NCI-H2107 (cell line): ENCODE measurements at places on chromosomes 3 and 15.

- no peak for DNase-seq
These were observed 106.6 kb downstream of the SSR3 start for GRCh38 chr3:156448300-156448699.

DNA sequence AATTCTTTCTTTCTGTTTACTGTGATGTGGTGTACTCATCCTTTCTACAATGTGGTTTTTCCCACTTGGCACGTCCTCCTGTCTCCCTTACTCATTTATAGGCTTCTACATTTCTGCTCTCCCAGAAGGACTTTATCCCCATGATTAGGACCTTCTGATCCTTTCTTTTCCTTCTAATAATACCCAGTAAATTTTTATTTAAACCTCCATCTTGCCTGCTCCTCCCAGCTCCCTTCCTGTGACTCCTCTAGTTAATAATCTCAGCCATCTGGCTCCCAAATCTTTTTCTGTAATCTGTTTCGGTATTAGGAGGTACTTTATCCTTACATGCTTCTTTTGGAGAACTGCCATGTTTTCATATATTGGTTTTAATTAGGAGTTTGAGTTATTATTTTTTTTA is 11.2 kb upstream of the P2RY1 start:
- DNase-seq: no peak

DNA sequence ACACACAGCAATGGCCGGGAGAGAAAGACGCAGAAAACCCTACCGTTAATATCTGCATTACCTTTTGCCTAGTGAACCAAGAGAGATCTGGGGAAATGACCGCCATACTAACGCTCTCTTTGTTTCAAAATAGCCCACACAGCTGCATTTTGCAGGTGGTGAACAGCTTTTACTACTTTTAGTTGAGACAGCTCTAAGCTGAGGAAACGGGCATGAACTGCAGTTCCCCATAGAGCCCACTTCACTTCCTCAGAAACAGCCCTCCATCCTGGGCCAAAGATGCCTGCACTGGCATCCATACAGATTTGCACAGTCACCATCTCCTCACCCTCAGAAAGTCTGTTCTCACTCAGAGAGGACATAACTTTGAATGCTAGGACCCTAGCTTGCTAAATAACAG is 45.0 kb downstream of the ZNF860 start:
- DNase-seq: no peak

GRCh38 chr3:20121088-20121487 is 64.9 kb downstream of the SGO1 start:
- DNase-seq: no peak

DNA sequence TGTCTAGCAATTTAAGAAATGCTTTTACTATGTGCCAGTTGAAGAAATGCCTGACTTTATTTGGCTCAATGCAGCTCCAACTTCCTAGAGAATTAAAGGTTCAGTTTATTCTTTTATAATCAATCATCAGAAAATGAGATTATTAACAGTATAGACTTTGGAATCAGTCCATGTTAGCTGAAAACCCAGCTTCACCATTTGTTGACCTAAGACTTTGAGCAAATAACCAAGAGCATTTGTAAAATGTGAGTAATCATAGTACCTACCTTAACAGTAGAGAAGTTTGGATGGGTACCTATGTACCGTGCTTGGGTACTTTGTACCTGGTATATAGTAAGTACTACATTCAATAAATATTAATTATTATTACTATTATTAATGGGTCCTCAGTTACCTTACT is 105.9 kb downstream of the RARB start:
- DNase-seq: no peak

GRCh38 chr3:32706348-32707025 is 21.5 kb downstream of the CNOT10 start:
- DNase-seq: no peak

DNA sequence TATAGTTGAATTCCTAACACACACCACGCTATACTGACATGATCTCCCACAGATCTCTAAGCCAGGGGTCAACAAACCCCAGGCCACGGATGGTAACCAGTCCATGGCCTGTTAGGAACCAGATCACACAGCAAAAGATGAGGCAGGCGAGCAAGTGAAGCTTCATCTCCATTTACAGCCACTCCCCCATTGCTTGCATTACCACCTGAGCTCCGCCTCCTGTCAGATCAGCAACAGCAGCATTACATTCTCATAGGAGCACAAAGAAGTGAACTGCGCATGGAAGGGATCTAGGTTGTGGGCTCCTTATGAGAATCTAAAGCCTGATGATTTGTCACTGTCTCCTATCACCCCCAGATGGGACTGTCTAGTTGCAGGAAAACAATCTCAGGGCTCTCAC is 2.7 kb downstream of the PDCD7 start:
- no peak for DNase-seq

DNA sequence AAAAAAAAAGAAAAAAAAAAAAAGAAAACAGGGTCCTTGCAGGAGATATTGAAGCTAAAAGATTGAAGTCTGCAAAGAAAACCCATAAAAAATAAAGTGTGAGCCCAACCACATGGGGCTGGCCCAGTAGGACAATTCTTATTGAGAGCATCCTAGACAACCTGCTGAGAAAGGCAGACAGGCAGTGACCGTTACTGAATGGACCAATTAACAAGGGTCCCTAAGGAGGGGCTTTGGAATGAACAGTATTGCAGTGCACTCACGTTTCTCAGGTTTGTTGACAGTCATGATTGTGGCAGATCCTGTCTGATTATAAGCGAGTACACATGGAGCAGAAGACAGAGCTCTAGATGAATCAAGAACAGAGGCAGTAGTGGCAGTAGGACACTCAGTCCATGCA is 168.6 kb downstream of the LSAMP start:
- DNase-seq: no peak

DNA sequence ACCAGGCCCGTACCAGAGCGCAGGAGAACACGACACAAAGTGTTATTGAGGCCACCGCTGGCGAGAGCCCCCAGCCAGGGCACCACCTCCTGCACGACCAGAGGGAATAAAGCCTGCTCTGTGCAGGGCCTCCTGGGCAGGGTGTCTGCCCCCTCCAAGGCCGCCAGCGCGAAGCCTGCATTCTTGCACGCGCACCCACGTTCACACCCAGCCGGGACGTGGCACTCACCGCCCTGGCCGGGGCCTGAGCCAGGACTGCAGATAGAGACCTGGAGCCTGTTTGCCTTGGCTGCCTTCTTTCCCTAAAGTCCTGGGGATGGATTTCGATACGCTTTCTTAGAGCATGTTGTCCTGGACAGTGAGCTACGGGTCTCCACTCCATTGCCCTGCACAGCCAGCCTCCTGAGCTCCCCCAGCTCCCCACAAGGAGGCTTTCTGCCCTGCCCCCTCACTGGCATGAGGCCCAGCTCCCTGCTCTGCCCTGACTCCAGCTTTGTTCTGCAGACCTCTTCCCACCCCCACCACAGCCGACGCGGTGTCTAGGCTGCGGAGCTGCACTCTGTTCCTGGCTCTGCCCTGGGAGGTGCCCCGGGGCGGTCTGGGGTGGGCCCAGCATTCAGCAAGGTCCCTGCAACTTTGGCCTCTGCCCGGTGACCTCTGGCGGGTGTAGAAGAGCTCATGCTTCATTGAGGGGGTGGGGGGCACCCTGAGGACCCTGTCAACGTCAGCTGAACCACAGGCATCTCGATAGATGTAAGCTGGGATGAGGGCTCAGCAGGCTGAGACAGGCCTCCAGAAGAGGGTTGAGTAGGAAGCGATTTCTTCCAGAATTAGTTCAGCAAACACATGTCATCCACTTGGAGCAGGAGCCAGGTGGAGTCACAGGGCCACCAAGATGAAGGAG is 145.0 kb downstream of the LRRK1 start:
- no peak for DNase-seq

GRCh38 chr3:46874430-46874829 is 3.1 kb upstream of the PTH1R start:
- DNase-seq: no peak

DNA sequence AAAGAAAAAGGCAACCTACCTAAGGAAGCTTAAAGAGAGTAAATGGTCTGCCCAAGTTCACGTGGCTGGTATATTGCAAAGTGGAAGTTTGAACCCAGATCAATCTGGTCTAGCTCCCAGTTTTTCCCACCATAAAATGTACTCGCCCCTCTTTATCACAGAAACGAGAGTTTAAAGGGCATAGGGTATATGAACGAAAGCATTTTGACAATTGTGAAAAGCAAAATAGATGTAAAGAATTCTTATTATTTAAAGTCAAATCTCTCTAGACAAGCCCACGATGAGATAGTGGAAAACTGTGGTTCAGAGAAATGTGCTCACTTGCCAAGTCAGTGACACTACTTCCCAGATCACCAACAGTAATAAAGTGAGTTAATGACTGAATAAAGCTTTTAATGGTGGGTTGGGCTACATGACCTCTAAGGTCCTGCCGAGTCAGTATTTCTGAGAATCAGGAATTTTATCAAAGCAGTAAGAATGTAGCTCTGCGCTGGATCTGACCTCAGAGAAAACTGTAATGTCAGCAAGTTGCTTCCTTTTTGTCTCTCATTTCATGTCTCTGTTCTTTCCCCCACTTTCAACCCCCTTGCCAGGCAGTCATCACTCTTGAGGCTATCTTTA is 23.3 kb upstream of the NEO1 start:
- no peak for DNase-seq

DNA sequence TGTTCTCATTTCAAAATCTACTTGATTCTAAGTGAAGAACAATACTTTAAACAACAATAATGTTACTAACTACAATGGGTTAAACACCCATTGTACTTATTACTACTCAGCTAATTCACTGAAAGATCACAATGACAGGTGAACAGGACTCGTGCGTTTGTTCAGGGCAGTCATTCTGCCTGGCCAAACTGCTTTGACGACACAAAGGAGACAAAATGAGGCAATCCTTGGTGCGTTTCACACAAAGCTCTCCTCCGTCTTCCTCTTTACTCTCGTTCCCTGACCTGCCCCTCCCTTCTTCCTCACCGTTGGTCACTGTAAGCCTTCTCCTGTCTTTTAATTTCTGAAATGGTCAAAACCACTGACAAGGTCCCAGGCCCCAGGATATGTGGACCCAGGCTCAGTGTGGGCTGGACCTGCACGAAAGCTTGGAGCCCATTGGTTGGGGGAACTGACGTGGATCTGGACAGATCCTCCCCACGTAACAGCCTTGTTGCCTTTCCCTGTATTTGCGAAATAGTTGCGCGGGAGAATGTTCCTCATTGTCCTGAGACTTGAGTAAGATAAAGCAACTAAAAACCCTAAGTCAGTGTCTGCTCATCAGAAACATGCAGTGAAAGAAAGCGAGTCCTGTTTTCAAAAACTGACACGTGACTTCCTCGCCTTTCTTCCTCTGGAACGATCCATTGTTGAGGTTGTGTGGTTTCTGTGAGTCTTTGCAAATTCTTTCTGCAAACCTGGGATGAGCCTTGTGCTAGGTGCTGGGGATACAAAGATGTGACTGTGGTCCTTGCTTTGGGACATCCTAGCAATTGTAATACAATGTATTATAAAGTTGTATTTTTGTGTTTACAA is 147.1 kb upstream of the RGMA start:
- DNase-seq: no peak

GRCh38 chr15:87193481-87193880 is 1063.1 kb downstream of the NTRK3 start:
- DNase-seq: no peak

DNA sequence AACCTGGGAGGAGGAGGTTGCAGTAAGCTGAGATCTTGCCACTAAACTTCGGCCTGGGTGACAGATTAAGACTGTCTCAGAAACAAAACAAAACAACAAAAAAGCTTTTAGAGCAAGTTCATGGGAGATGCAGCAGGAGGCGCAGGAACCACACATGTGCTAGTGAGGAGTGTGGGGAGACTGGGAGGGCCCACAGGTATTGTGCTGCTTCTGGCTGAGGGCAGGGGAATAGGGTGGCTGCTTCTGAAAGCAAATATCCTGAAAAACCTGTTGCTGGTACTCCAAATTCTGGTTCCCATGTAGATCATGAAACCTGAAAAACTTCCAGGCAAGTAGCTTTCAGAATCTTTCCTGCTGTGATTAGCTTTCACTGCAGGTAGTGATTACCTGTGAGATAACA is 22.1 kb downstream of the TYRO3 start:
- no peak for DNase-seq

DNA sequence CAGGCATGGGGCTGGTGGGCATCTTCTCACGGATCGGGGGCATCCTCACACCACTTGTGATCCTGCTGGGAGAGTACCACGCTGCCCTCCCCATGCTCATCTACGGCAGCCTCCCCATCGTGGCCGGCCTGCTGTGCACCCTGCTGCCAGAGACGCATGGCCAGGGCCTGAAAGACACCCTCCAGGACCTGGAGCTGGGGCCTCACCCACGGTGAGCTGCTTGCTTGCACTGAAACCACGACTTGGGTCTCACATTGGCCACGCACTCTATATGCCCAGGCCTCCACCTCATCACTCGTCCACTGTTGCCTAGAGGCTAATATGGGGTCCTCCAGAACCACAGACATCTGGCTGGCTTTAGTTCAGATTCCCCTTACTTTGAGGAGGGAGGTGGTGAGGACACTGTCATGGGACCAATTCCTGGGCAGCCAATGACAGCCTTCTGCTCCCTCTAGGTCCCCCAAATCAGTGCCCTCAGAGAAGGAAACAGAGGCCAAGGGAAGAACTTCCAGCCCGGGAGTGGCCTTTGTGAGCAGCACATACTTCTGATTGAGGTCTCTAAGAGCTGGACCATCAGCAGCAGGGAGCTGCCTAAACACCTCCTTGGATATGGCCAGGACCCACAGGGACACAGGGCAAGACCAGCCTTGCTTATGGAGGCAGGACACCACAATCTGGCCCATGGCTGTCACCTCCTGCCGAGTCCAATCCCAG is 5.0 kb upstream of the SLC22A14 start:
- no peak for DNase-seq

DNA sequence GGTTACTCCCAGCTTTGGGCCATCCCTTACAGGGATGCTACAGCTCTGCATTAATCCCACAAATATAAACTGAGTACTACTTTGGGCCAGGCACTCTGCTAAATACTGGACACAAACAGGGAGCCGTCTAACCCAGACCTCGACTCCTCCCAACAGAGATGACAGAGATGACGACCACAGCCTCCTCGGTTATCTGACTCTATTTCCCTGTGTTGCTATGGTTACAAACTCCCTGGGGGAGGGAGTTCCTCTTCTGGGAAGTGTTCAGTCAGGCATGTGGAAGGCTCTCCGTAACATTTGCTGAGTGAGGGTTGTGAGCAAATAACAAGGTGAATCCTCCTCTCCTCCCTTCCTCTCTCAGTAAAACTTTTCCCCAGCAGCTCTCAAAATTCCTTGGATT is 6.7 kb upstream of the CMTM7 start:
- DNase-seq: no peak
